ENCODE measurements at places on chromosomes 2 and 18.

DNA sequence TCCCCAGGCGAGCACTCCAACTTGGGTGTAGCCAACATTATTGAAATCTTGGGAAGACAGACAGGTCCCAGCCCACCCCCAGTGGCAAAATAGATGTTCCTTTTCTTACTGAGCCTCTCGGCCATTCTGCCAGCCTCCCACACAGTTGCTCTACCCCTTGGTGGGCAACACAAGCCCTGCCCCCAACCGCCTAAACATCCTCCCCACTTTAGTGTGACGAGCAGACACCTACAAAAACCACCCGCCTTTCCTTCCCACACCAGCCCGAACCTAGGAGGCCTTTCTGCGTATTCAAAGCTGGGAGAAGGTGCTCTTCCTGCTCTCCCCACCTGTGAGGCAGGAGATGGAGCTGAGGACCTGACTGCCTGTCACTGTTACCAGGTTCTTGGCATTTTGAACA lies 58.6 kb upstream of the CAB39 start:
- no peak for DNase-seq

- DNase-seq: no peak
Measured at GRCh38 chr2:38230756-38231155, 146.3 kb downstream of the ATL2 start.

GRCh38 chr2:135840601-135841000 lies 3.6 kb upstream of the LCT start:
- no peak for DNase-seq

- DNase-seq: no peak
Measured at GRCh38 chr2:238947243-238947760, 99.4 kb downstream of the TWIST2 start.

DNA sequence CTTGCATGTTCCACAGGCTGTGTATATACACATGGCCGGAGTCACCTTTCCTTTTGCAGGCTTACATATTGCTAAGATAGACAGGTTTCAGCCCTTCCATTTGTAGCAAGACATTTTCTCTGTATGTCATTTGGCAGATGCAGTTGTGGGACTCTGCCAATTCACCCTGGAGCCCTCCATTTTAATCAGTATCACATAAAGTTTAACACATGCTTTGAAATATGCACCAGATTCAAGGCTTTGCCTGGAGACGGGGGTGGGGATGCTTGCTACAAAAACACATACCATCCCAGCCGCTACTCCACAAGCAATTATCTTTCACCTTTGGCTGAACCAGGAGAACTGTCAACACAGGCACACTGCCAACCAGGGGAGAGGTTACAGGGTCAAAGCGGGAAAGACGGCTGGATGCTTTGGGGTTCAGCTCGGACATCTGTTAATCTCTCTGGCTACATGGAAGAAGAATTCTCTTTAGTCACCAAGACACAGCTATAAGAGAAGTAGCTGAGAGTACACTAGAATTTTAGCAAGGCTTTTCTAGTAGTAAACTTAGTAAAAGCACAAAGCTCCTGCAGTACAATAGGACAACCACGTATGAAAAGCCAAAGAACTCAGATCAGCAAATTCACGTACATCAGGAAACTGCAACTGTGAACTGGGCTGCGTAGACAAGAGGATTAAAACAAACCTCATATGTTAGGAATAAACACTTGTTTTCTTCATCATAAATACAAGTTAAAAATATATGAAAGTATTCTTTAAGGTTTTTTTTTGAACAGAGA lies 130.9 kb downstream of the EXOC6B start:
- peak; percentile 73 for DNase-seq

- no peak for DNase-seq
Measured at GRCh38 chr2:211930331-211930730, 608.3 kb downstream of the ERBB4 start.

- DNase-seq: no peak
Measured at GRCh38 chr2:209380293-209380692, 43.6 kb upstream of the MAP2 start.

DNA sequence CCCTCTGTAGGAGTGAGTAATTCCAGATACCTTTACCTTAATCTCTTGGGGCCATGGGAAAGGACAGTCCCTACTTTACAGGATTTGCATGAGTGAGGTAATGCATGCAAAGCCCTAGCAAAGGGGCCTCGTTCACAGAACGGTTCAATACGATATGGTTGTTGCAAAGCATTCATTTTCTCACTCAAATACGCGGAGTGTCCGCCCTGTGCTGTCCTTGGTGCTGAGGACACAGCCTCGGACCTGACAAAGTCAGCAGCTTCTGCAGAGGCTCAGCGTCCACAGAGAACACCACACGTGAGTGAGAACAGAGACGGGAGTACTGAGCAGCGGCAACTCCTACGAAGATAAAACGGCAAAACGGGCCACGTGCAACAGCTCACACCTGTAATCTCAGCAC lies 125.7 kb downstream of the EIPR1 start:
- DNase-seq: no peak

DNA sequence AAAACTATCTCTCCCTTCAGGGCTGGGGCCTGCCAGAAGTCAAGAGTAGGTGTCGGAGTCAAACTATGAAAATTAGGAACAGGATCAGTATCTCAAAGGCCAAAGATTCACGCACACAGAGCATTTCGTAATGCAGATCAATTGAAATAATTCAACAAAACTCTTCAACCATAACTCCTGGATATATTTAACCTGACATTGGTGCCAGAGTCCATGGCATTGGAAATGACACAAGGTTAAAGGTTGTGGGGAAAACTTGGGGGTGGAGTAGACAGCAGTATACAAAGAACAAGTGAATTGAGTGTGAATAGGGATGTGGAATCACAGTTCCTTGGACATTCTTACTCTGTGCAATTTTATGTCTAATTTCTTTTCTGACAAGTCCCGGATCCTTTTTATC lies 788.0 kb upstream of the GYPC start:
- DNase-seq: no peak

- no peak for DNase-seq
Measured at GRCh38 chr2:34401186-34401585, 802.1 kb upstream of the FAM98A start.

GRCh38 chr2:198641161-198641560 lies 816.6 kb downstream of the SATB2 start:
- DNase-seq: no peak

GRCh38 chr18:295756-296490 lies 28.1 kb upstream of the THOC1 start:
- no peak for DNase-seq

- no peak for DNase-seq
Measured at GRCh38 chr18:48191494-48191893, 217.7 kb downstream of the ZBTB7C start.

DNA sequence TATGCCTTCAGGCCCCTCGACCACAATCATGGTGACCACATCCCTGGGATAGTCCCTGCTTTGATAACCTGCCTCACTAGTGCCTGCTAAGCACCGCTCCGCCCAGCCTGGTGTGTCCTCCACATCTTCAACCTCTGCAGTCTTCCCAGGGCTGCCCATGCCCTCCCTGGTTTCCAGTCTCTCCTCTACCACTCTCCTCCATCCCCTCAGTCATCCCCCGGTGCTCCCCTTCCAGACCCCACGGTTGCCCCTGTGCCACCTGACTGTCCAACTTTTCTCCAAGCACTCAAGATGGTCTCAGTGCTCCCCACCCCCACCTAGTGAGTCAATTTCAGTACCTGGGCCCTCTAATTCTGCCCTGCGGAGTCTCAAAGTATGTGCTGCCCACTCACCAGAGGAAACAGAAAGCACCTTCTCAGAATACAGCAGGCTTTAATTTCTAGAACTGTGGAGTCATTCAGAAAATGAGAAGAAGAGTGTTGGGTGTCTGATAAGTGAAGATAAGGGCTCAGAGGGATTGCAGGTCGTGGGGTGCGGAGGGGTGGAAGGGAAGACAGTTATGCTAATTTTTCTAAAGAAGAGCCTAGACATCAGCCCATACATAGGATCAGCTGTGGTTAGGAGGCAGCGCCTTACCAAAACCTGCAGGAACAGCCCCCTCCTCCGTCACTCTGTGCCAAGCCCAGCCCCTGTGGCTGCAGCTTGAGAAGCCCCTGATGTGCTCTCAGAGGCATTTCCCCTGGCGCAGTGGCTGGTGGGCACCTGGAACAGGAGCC lies 53.6 kb upstream of the CAB39 start:
- no peak for DNase-seq

DNA sequence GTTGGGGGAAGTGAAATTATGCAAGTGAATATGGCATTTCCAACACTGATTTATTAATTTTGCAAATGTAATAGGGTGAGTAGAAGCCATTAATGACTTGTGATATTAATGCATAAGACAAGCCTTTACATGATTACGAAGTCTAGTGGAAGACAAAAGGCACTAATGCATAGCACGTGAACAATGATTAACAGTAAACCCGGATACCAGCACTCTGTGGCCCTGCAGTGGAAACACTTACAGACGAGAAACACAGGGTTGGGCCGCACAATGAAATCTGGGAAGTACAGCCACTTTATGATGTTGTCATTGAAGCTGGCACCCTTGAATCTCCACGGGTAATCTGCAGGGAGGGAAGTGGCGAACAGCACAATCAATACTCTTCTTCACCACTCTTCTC lies 233.4 kb downstream of the NAPG start:
- no peak for DNase-seq

DNA sequence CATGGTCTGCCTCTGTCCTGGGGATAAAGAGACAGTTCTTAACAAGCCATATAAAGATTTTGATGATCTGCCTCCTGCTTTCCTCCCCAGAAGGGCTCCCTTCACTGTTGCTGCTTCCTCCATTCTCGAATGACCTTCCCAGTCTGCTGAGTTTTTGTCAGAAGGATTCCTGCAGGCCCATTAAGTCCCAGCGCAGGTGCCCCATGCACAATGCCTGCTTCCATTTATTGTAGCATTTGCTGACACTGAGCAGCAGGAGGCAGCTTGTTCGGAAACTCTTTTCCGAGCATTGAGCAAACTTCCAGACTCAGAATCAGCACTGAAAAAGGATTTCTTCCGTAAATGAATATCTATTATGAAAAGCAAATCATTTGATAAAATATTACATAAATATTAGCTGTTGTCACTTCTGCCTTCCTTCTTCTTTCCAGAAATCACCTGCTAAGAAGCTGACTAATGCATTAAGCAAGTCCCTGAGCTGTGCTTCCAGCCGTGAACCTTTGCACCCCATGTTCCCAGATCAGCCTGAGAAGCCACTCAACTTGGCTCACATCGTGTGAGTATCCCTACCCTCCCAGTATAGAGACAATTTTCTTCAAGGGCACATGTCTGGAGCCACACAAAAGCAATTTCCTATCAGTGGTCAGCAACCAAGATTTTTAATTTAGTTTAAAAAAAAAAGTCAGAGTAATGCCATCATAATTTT lies 110.4 kb downstream of the DTNA start:
- DNase-seq: no peak

- DNase-seq: no peak
Measured at GRCh38 chr2:161312996-161313395, 4.8 kb downstream of the PSMD14 start.
